ENCODE measurements at places on chromosomes 1 and 21.
A peak's percentile ranks its signal among the peaks of the same experiment; 100 is the strongest.

DNA sequence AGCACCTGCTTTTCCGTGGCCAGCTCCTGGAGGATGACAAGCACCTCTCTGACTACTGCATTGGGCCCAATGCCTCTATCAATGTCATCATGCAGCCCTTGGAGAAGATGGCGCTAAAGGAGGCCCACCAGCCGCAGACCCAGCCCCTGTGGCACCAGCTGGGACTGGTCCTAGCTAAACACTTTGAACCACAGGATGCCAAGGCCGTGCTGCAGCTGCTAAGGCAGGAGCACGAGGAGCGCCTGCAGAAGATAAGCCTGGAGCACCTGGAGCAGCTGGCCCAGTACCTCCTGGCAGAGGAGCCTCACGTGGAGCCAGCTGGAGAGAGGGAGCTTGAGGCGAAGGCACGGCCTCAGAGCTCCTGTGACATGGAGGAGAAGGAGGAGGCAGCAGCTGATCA lies 413 bp downstream of the UBL4B start:
- no peak for DNase-seq

- no peak for DNase-seq
Measured at GRCh38 chr1:218571491-218571890, 226.4 kb downstream of the TGFB2 start.

GRCh38 chr21:41432562-41433460 lies 6.8 kb downstream of the MX1 start:
- no peak for DNase-seq

DNA sequence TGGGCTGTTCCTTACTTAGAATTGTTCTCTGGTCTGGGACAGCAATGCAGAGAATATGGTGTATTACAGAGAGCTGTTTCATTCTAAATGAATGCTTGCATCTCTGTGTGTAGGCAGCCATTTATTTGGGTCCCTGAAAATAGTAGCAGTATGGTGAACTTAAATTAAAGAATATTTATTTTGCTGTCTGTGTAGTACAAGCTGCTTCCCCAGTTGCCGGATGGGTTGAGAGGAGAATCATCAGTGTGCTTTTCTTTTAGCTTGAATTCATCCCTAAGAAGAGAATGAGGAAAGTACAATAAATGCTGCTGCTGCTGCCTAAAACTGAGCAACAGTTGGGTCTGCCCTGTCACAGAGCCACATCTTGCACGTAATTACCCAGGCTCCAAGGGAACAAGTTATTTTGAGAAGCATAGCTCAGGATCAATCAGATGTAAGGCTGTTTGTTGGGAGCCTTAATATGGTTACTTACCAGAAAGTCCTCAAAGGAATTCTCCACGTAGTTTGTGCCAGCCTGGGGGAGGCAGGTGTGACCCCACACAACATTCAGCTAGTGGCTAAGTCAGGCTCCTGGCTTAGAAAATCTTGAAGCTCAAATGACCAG lies 16.6 kb downstream of the ACTN2 start:
- DNase-seq = no peak

GRCh38 chr21:35868005-35868868 lies 192.1 kb downstream of the SETD4 start:
- DNase-seq = no peak

DNA sequence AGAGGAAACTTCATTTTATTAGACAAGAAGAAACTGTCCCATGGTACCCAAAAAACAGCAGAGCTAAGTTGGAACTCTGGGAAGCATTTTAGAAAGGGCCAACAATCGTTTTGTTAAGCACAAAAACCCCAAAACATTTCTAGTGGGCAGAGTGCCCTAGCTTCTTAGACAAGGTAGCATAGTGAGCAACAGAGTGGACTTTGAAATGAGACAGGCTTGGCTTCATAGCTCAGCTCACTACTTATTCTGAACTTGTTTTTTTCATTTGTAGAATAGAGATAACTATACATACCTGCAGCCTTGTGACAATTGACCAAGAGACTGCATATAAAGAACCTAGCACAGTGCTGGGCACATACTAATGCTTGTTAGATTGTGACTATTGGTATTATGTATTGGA lies 50.1 kb downstream of the HLX start:
- no peak for DNase-seq

DNA sequence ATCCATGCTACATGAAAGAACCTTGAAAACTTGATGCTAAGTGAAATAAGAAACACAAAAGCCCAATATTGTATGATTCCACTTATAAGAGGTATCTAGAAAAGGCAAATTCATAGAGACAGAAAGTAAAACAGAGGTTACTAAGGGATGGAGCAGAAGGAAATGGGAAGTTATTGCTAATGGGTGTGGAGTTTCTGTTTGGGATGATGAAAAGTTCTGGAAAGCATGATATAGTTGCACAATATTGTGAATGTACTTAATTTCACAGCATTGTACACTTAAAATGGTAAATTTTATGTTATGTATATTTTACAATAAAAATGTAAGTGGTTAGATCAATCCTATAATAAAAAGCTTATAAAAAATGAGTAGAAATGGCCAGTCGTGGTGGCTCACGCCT lies 1.6 kb upstream of the NECAP2 start:
- DNase-seq = no peak

DNA sequence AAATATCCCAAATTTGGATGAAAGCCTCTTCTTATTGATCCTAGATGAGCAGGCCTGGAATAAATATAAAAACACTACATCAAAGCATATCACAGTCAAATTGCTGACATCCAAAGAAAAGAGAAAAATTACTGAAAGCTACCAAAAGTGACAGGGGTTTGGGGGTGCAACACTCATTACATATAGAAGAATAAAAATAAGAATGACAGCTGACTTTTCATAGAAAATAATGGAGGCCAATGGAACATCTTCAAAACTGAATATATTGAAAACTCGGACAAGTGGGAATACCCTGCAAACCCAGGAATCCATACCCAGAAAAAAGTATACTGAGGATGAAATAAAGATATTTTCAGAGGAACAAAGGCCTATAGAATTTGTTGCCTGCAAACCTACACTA lies 84.0 kb downstream of the FOXJ3 start:
- DNase-seq = no peak

DNA sequence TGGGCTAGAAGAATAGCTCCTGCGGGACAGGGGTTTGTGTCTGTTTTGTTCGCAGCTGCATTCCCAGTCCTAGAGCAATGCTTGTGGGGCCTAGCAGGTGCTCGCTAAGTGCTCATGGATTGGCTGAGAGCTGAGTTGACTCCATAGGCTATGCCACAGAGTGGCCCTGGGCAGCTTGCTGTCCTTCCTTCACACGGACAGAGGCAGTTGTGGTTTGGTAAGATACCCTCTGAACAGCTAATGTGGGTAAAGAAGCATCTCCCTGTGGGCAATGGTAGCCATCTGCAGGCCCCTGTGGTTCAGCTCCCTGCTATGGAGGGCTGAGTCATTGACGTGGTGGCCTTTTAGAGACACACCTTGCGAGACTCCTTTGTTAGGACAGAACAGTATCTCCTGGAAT lies 23.5 kb upstream of the LBR start:
- no peak for DNase-seq

DNA sequence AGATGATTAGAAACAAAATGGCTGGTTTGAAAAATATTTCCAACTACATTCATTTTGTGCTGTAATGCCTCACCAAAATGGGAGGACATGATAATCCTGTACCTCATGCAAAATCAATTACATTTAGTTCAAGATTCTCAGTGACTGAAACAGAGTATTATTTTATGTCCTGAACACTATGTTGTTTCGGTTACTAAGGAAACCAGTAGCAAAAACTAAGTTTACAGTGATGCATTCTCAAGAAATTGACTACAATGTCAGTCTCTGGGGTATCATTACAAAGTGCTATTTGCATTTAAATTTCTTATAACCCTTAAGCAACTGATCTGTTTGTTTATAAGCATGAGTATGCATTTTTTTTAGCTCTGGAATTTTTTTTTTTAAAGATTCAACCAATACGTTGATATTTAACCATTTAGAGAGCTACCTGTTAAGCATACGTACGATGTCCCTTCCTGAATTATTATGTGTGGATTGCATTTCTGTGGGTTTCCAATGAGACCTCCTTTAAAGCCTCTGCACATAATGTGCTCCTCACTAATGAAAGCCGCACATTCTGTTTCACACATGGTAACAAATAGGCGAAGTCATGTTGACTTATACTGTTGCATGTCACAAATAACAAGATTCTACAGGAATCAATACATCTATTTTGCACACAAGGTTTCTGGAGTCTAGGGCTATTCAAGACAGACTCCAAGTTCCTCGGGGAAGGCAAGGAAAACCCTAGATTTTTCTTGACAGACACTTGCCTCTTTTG lies 1035.7 kb downstream of the ADGRL2 start:
- no peak for DNase-seq

- DNase-seq = no peak
Measured at GRCh38 chr1:36781098-36781497, 253.2 kb downstream of the GRIK3 start.

DNA sequence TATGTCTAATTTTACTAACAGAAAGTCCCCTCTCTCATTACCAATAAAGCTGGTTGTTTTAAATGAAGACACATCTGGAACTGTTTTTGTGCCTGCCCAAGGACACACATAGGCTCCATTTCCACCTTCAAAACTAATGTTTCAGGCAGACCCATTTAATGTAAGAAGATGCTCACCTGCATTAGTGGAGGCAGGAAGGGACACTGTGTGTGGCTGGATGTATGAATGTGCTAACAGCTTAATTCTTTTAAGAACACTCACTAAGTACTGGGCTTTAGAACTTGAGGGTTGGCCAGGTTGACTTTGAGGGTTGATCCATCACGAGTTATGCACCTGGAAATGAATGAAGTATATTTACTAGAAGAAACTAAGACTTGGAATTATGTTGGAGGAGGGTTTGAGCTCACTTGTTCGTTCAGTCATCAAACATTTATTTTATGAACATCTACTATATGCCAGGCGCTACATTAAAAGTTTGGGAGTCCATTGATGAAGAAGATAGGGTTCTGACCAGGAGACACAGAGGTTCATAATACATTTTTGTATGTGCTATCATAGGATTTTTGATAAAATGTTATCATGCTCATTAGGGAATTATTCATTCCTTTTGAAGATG lies 5.4 kb downstream of the JUN start:
- DNase-seq = no peak

DNA sequence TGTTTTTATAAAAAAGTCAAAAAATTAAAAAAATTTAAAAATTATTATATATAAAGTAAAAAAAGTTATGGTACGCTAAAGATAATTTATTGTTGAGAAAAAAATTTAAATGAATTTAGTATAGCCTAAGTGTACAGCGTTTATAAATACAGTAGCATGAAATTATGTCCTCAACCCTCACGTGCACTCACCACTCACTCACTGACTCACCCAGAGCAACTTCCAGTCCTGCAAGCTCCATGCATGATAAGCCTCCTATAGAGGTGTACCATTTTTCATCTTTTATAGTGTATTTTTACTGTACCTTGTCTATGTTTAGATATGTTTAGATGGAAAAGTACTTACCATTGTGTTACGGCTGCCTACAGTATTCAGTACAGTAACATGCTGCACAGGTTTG lies 5.1 kb downstream of the DISC1 start:
- DNase-seq = no peak

GRCh38 chr1:205774198-205775014 lies 876 bp downstream of the RAB29 start:
- peak; percentile 68 for DNase-seq

DNA sequence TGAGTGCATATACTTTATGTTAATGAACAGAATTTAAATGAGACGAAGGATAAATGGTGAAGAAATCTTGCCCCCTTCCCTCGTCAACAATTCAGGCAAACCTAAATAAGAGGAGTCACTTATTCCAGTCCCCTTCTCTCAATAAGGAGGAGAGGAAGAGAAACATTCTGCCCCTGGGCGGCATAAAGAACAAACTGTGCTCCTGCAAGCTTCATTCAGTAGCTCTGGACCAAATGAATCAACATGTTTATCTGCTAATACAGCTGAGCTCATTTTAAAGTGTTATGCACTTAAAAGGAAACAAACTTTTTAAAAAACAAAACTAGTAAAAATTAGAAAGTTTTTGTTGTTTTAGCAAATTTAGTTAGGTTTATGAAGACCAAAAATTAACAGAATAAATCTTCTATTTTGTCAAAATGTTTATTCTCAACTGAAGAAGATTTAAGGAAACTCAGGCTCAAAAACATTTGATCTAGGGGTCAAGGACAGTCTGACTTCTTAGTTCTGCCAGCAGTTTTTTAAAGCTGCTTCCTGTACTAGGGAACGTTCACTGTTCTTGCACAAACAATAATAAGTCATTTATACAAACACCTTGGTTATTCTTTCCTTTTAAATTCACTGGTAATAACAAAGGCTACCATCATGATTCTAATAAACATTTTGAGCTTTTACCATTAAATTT lies 58.3 kb downstream of the AKT3 start:
- DNase-seq = no peak

GRCh38 chr1:94538243-94538827 lies 3.2 kb downstream of the F3 start:
- DNase-seq = no peak

- no peak for DNase-seq
Measured at GRCh38 chr1:65965112-65965996, 172.7 kb downstream of the PDE4B start.

DNA sequence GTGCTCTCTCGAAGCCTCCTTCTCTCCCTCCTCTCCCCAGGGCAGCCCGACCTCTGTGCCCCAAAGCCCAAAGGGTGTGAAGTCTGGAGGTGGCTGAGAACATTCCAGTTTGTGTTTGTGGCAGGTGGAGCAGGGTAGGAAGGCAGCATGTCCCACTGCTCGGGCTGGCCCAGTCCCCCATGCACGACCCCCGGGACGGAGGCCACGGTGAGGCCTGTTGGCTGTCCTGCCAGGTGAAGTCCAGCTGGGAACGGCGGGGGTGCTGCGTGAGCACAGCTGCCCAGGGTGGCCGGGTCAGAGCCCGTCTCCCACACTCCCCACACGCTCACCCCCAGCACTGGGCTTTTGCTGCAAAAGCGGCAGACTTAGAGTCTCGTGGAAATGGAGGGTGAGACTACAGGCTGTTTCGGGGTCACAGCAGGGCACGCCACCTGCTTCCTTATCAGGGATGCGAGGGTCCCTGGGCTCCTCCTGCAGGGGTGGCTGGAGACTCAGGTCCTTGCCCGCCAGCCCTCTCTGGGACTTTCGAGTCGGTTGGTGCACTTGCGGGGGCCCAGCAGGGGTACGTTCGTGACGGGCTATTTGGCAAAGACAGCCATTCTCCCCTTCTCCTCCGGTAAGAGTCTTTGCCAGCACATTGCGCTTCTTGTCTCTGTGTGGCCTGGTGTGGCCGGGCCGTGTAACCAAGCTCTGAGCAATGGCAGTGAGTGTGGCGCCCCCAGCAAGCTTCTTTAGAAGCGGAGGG lies 40.3 kb downstream of the MORN1 start:
- DNase-seq = no peak

DNA sequence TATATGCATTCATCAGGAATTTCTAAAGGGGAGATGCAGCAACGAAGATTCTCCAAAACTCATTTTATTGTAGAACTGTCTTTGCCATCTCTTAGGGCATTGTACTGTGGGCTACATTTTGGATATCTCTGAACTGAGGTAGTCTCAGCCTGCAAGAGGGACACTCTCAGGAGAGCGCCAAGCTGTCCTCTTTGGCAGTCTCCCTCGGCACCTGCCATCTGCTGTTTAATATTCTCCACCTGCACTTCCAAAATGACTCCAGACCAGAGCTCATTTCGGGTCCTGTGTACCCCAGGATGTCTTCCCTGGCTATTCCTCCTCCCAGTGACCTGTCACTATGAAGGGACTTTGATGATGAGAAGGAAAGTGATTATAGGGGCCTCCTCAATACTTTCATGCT lies 356.3 kb upstream of the C1orf174 start:
- DNase-seq = no peak

GRCh38 chr21:15706696-15707095 lies 23.1 kb upstream of the USP25 start:
- no peak for DNase-seq
